ENCODE measurements at places on chromosomes 2 and 18.

- no peak for DNase-seq
Observed at GRCh38 chr2:112730216-112730615, 9.4 kb downstream of the NT5DC4 start.

- no peak for DNase-seq
Observed at GRCh38 chr2:86790134-86790675, 508 bp downstream of the CD8A start.

GRCh38 chr2:103594823-103595222, 833.0 kb downstream of the TMEM182 start:
- no peak for DNase-seq

DNA sequence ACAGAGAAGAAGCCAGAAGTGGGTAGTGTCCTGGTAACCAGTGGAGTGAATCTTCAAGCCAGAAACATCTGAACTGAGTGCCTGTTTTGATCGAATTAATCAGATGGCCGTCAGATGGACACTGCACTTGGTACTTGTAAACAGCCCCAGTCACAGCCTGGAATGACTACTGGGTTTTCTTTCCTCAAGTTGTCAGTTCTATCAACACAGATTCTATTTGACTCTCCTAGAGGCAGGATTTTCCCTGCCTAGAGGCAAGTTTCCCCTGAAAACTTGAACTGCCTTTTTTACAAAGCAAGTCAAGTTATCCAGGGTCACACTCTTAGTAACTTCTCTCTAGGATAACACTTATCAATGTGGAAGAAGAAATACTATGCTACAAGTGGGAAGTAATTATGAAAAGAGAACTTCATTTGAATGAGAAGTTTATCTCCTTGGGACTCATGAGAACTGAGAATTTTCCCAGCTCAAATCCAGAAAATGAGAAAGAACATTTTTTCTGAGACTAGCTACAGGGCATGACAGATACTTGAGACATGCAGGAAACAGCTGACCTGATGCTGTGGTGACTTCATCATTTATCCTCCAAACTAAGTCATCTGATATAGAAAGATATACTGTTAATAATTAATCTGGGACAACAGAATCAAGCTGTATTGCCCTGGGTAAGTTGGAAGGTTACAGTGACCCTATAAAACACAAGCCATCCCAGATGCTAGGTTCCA, 36.0 kb downstream of the SULT1C2 start:
- peak; percentile 82 for DNase-seq

DNA sequence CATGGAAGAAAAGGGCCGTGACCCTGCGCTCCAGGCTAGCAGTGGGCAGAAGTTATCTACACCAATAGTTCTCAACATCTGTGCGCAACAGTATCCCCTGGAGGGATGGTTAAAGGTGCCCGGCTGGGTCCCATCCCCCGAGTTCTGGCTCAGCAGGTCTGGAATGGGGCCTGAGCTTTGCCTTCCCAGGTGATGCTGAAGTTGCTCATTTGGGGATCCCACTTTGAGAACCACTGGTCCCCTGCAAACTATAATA, 31.1 kb downstream of the DNMT3A start:
- DNase-seq, result no peak

GRCh38 chr2:227513113-227513512, 41.2 kb downstream of the AGFG1 start:
- DNase-seq, result no peak

GRCh38 chr2:109032229-109032820, 43.3 kb upstream of the EDAR start:
- DNase-seq, result no peak

DNA sequence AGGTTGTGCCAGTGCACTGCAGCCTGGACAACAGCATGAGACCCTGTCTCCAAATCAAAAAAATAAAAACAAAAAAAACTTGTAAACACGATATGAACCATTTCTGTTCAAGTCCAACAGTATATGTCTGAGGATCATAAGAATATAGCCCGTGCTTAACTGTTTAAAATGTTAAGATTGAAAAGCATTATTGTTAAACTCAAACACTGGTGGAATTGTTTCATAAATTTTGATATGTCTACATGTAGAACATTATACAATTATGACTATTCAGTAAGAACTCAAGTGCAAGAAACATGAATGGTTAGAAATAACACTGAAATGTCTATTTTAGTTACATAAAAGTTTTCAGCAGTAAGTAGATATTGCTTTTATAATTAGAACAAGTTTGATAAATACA, 29.7 kb downstream of the PPIG start:
- DNase-seq, result no peak

DNA sequence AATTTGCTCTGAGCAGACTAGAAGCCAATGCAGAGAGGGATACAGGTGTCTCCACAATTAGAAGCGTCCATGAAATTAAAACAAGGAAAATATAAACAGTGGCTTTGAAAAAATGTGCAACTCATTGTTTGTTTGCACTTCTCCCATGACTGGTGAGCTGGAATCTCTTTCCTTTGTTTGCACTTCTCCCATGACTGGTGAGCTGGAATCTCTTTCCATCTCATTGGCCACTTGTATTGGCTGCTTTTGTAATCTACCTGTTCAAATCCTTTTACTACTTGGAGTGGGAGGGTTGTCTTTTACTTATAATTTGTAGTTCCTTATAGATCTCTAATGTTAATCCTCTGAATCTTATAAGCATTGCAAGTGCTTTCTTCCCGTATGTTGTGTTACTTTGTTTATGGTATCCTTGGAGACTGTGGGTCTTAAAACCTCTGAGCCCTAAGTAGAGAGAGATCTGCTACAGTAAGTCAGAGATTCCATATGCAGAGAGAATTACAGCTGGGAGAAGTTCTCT, 94.1 kb downstream of the RTN4 start:
- peak; percentile 29 for DNase-seq

DNA sequence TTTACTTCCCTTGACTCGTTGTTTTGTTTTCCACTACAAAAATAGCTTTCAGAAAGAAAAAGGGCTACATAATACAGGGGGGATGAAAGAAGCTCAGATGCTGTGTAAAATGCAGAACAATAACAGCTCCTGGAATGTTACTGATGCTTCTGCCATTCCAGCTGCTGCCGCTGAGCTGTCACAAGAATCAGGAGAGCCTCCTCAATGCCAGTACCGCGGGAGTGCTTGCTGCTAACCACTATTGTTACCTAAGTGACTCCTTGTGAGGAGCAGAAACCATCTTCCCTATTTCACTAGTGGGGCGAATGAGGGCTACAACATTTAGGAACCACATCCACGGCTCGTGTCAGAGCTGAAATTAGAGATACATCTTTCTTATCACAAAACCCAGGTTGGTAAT, 384.8 kb downstream of the GALR1 start:
- no peak for DNase-seq

DNA sequence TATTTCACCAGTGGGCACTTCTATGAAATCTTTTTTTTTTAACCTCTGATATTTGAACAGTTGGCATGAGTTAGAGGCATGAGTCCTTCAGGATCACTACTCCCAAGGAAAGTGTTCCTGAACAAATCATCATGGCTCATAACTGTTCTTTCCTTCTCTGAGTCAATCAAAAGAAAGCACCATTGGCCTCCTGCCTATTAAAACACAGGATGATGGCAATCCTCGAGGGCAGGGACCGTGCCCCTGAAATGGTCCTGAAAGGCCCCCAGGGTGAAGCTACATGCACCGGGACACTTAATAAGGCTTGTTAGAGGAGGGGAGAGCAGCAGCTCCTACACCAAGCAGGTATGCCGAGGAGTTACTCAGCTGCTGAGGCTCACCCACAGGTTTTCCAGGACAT, 43.5 kb downstream of the SLC14A2 start:
- peak; percentile 47 for DNase-seq

DNA sequence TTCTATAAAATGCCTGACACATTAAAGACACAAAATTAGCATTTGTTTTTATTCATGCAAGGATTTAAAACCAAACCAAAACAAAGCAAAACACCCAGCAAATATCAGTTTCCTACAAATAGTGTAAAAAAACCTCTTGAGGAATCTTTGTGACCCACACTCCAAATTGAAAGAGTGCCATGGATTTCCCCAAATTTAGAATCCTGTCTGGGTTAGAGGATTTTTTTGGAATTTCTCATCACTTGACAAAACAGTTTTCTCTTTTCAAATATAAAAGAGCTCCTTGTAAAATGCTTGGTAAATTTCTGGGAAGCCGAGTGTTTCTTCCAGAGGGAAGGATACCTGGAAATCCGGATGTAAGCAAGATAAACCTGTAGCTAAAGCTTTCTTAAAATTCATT, 1.7 kb upstream of the FN1 start:
- DNase-seq, result peak; percentile 62

DNA sequence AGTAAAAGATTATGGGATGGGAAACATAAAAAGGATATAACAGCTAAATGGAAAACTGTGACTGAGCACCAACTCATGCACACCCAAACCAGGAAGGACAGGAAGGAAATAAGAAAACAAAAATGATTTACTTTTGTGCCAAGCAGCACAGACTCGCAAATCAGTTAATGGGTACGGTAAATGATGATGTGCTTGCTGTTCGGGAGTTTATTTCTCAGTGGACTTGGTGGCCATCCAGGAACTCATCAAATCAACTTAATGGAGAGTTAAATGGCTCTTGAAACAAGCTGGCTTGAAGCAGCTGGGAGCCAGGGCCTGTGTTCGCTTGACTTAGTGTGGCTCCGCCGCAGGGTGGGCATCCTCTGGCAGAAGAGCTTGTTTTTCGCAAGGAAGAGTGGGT, 36.2 kb downstream of the MTCL1 start:
- DNase-seq, result no peak

- no peak for DNase-seq
Observed at GRCh38 chr18:68738564-68738963, 23.7 kb upstream of the TMX3 start.

- no peak for DNase-seq
Observed at GRCh38 chr2:173770947-173771678, 194.1 kb downstream of the SP3 start.

- no peak for DNase-seq
Observed at GRCh38 chr2:59540864-59541263, 1012.6 kb downstream of the BCL11A start.

DNA sequence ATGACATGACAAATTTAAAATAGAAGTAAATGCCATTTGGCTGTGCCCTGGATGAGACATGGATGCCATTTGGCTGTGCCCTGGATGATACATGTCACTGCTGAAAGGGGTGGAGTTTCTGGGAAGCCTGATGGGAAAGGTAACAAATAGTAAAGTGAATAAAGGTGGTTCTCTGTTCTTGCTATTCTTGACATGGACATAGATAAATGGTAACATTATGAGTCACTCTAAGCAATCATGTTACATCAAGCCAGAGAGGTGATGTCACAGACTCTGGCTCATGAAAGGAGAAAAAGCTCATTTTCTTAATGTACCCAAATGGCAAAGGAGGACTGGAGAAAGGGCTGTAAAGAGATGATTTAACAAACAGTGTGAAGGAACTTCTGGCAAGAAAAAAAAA, 86.4 kb downstream of the EML6 start:
- peak; percentile 36 for DNase-seq

- no peak for DNase-seq
Observed at GRCh38 chr2:185012643-185013042, 414.3 kb downstream of the ZNF804A start.

- DNase-seq, result no peak
Observed at GRCh38 chr2:216727346-216728122, 32.2 kb upstream of the IGFBP5 start.

- DNase-seq, result peak; percentile 56
Observed at GRCh38 chr2:219520079-219520478, 5.8 kb downstream of the ASIC4 start.

DNA sequence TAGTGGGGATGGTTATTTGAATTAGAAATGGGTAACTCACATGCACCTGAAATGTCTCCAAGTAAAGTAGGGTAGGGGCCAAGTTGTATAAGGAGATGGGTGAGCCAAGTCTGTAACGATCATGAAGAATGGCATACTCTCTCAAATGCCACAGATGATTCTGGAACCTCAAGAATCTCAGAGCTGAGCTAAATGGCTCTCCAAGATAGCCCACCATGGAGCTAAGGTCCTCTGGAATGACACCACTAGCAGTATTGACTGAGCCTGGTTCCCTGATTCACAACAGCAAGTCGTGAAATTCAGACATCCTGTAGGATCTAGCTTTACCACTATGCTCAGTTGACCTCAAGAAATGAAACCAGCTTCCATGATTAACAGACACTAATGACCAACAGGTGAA, 115.9 kb upstream of the EPAS1 start:
- DNase-seq, result peak; percentile 54

GRCh38 chr18:39448942-39449341, 1883.3 kb upstream of the CELF4 start:
- peak; percentile 13 for DNase-seq

- DNase-seq, result no peak
Observed at GRCh38 chr18:11998193-11998592, 16.9 kb downstream of the IMPA2 start.

DNA sequence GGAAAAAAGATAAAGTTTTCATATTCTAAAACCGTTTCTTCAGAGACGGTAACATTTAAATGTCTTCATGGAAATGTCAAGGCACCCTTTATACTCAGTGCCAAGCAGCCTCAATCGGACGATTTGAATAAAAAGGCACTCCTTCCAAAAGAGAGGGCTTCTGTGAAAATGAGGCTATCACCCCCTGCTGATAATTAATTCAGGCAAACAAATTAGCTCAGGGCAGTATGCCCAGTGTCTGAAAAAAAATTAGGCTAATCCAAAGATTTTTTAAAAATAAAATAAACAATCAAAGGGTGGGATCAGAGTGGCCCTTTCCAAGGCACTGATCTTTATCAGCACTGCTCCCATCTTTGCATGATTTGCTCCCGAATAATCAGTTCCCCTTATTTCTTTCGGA, 151.0 kb upstream of the PID1 start:
- no peak for DNase-seq
